ENCODE measurements at places on chromosomes 11 and 22. TPM values are rescaled to one million over a fixed set of nuclear protein-coding genes. Genes with fewer than 3 reads are reported as not detected.

DNA sequence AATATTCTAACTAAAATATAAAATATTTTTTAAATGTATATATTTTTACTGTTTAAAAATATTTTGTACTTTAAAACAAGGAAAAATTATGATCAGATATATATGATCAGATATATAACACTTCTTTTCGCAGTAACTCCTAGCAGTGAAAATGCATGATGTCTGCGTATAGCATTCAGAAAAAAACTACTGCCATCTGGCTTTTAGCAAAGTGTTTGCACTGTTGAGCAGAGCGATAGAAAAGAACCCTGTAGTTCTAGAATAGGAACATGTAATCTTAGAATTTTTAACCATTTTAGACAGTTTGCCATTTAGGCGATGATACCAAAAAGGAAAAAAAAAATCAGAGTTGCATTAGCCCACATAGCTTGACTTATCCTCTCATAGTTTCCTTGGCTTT lies 370.4 kb upstream of the ANO3 start:
- no peak for DNase-seq

GRCh38 chr11:73194034-73194507 lies 24.0 kb upstream of the P2RY2 start:
- DNase-seq, result no peak

The MMP13 gene
- not detected for total RNA-seq

DNA sequence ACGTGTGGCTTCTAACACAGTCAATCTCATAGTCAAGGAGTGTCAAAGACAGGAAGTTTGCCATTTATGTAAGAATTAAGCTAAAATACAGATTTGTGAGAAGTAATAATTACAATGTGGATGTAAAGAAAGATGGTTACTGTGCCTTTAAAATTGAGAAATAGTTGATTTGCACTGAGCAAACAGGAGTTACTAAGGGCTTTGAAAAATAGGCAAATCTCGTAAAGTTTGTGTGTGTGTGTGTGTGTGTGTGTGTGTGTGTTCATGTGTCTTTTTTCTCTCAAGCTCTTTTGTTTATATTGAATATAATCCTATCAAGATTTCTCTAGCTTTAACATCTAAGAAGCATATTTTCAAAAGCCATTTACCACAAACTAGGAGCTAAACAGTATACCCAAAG lies 2284.5 kb downstream of the LRRC4C start:
- no peak for DNase-seq

DNA sequence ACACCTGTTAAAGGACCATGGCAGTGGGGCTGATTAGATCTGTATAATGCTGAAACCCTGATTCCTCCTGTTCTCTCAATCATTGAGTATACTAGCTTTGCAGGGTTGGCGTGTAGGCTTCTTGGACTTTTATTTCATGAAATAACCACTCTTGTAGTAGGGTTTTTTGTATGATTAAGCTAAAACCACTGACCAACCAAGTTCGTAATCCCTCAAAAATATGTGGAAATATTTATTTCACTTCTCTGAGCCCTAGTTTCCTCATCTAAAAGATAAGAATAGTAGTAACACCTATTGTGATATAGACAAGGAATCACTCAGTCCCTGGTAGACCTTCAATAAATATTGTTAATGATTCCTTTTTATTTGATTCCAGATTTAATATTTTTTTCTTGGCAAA lies 4.2 kb downstream of the API5 start:
- DNase-seq, result no peak

The WNT11 gene
- 6.8 TPM for total RNA-seq

GRCh38 chr11:112226831-112227401 lies 688 bp downstream of the PTS start:
- no peak for DNase-seq

- no peak for DNase-seq
Observed at GRCh38 chr11:123408619-123409455, 21.2 kb upstream of the GRAMD1B start.

DNA sequence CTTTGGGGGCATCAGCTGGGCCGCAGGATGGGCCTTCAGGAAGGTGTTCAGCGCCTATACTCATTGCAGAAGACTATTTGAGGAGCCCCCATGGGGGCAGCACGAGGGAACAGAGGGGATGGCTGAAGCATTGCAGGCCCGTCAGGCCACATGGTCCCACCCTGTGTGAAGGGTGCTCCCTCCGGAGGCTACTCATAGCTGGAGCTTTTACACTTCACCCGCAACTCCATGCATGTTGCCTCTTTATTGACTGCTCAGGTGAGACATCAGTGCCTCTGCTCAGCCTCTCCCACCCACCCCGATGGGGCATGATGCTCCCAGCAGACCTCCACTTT lies 1500.9 kb downstream of the TBC1D22A start:
- DNase-seq, result no peak

GRCh38 chr11:94211261-94211830 lies 82.7 kb downstream of the PANX1 start:
- DNase-seq, result no peak

The LMO2 gene
- 4.6 TPM for total RNA-seq

DNA sequence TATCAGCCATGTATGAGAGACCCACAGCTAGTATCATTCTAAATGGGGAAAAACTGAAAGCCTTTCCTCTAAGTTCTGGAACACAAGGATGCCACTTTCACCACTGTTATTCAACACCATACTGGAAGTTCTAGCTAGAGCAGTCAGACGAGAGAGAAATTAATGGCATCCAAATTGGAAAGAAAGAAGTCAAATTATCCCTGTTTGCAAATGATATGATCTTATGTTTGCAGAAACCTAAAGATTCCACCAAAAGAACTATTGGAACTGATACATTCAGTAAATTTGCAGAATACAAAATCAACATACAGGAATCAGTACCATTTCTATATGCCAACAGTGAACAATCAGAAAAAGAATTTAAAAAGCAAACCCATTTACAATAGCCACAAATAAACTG lies 226.0 kb downstream of the TRPC6 start:
- DNase-seq, result no peak

- no peak for DNase-seq
Observed at GRCh38 chr11:3137486-3138177, 27.5 kb downstream of the OSBPL5 start.
